ENCODE measurements at places on chromosomes 5 and 9.

DNA sequence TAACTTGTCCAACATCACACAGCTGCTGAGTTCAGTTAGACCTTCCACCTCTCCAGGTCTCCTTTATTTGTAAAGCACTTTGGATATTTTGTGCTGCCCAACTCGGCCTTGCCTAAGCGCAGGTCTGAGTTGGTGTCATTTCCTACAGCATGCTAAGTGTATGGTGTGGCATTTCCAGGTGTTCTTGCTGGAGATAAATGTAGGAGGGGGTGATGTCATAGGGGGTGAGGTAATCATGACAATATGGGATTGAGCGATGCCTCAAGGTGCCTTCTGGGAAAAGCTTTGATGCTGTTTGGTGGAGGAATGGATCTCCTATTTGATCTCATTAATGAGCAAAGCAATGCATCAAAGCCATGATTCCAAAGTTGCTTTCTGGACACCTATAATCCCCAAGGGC lies 32.3 kb upstream of the NEURL1B start:
- no peak for DNase-seq

- no peak for DNase-seq
Measured at GRCh38 chr9:135078361-135078821, 9.1 kb upstream of the OLFM1 start.

- no peak for DNase-seq
Measured at GRCh38 chr9:31520301-31521085, 864.0 kb upstream of the ACO1 start.

- no peak for DNase-seq
Measured at GRCh38 chr5:5271786-5272321, 131.7 kb downstream of the ADAMTS16 start.

- no peak for DNase-seq
Measured at GRCh38 chr5:53667621-53668020, 107.2 kb downstream of the NDUFS4 start.

- no peak for DNase-seq
Measured at GRCh38 chr5:88727705-88728313, 155.2 kb downstream of the MEF2C start.

GRCh38 chr9:121915304-121915625 lies 177.8 kb downstream of the TTLL11 start:
- no peak for DNase-seq

GRCh38 chr9:92393686-92394085 lies 10.7 kb downstream of the OGN start:
- no peak for DNase-seq

GRCh38 chr9:96302021-96302420 lies at the start of gene HSD17B3:
Gene HSD17B3, minus strand, starts transcription at chr9:96302176. Its CDS starts 72 bp downstream, at chr9:96302104.
- no peak for DNase-seq

GRCh38 chr9:92189782-92190535 lies 74.7 kb upstream of the SPTLC1 start:
- DNase-seq = no peak

DNA sequence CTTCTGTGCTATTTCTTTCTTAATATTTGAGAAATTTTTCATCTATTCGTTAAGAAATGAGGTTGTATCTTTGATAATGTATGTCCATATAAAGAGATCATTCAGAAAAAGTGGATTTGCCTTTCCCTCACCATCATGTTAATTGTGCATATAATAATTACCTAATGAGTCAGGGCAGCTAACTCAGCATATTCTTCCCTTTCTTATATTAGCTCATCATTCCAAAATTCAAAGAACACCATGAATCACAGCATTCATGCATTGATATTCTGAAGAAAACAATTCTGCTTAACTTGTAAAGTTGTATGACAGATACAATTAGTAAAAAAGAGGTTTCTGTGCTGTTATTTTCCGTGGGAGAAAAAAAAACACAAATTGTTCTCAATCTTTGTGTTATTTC lies 630.6 kb downstream of the TLE1 start:
- no peak for DNase-seq

- no peak for DNase-seq
Measured at GRCh38 chr9:68567565-68567964, 26.9 kb upstream of the TMEM252 start.

DNA sequence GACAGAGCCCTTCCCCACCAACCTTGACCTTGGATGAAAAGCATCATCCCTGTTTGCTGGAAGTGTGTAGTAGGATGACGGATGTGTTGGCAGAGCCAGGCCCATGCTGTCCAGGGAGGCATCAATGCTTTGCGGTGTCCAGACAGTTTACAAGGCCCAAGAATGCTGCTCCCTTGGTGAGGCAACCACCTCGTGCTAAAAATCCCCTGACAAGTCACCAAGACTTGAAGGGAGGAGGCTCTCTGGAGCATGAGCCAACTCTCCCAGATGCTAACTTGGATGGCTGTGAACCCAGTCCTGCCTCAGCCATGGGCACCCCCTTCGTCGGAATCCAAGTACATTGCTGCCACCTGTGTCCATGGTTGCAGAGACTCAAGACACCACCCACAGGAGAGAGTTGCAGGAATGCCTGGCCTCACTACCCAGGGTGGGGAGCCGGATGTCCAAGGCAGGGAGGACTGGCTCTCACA lies 9.5 kb upstream of the NKD2 start:
- no peak for DNase-seq

GRCh38 chr9:126952205-126952977 lies 37.8 kb downstream of the RALGPS1 start:
- DNase-seq = no peak

DNA sequence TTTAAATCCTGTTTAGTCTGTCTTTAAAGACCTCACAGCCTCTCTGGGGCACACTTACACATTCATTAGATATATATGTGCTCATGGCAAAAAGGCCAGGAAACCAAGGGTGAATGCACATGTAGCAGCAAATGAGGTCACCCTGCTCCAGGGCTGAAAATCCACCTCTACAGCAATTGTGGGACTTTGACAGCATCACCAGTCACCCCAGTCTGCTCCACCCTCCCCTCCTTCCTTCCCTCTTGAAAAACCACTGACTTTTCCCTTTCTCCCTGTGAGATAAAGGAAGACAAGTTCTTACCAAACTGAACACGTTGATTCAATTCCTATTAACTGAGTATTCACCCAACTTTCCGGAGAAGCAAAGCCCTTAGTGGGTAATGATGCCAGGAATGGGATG lies 15.2 kb upstream of the SH3RF2 start:
- DNase-seq = no peak

DNA sequence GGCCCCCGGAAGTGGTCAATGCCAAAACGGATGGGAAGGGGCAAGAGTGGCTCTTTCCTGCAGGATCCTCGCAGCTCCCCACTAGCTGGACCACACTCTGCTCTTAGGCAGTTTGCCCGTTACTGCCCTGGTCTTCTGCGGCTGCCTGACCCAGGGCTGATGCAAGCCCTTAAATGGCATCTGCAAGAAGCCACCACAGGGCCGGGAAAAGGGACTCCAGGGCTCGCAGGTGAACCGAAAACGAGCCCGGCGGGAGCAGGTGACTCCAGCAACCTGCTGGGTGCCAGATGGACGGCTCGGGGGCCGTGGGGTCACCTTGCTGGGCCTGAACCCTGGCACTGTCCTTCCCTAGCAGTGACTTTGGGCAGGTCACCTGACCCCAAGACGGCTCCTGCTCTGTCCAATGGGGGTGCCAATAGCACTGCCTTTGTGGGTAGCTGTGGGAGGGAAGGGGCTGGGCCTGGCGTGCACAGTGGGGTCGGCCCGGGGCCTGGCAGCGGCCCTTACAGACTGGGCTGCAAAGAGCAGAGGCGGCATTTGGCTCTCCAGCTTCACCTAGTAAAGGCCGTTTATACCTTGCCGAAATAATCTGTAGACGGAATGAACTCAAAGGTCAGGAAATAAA lies 1.3 kb downstream of the TMEM250 start:
- DNase-seq = no peak

DNA sequence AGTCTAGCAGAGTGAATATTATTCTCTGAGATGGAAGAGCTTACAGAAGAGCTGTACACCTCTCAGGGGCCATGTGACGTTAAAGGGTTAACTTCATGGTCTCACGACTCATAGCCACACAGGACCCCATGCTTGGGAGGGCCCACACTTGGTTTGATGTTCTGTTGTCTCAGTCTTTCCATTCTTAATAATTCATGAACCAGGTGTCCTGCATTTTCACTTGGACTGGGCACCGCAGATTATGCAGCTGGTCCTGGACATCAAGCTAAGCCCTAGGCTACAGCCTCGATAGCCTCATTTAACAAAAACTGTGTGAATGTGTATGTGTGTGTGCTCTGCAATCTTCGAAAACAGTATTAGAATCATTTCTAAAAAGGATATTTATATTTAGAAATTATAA lies 323.5 kb downstream of the PLK2 start:
- no peak for DNase-seq

DNA sequence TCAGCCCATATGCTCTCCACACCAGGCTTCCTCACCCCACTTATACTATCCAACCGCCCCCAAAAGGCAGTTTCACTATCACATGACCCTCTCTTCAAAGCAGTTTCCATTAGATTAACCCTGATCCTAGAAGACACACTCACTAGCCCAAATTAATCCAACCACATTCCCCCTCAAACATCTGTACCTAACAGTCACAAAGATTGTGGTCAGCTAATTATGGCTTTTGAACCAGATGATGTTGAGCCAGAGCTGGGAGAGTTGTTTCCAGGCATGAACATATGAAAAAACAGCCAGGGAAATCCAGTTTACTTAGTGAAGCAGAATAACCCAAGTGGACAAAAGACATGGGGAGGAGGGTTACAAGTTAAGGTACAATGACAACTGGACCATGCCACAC lies 131.2 kb downstream of the SPOCK1 start:
- DNase-seq = no peak

- no peak for DNase-seq
Measured at GRCh38 chr9:127049044-127049443, 73.4 kb downstream of the ANGPTL2 start.

DNA sequence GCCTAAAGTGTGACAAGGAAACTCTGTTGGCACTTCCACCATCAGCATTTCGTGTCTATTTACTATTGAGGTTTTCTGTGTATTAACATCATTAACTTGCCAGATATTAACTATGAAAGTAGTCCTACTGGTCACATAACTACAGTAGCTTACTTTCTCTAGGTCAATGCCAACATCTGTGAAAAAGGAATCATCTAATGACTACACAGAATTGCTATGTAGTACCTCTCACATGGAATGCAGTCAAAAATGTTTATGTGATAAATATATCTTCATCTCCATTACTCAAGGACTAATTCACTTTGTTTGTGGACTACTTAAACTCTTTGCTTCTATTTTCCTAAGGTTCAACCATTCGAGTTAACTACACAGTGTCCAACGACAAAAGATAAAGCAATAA lies 2.1 kb downstream of the SCAI start:
- DNase-seq = no peak

- DNase-seq = no peak
Measured at GRCh38 chr9:133237035-133237731, 28.1 kb upstream of the OBP2B start.

- no peak for DNase-seq
Measured at GRCh38 chr9:115551396-115551795, 433.4 kb upstream of the TNC start.

- DNase-seq = no peak
Measured at GRCh38 chr5:116303340-116303739, 218.5 kb downstream of the COMMD10 start.

DNA sequence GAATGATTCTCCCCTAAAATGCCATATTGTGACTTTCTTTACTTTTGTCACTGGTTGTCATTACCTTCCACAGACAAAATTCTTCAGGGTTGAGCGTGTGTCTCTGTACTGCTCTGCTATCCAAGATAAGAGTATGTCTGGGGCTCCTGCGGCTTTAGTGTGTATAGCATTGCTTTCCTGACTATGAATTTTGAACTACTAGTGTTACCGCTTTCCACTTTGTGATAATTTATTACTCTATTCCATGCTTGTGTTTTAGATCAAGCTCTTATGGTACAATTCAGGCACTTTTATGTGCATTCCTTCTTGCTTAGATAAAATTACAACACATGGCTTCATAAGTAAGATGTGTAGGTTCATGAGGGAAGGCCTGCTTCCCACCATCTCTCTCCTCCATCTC lies 51.5 kb upstream of the MEF2C start:
- no peak for DNase-seq

- DNase-seq = no peak
Measured at GRCh38 chr5:78810098-78810920, 161.7 kb upstream of the LHFPL2 start.

GRCh38 chr5:67643536-67643935 lies 446.9 kb upstream of the CD180 start:
- DNase-seq = no peak

GRCh38 chr5:1540166-1540565 lies 16.4 kb upstream of the LPCAT1 start:
- no peak for DNase-seq

DNA sequence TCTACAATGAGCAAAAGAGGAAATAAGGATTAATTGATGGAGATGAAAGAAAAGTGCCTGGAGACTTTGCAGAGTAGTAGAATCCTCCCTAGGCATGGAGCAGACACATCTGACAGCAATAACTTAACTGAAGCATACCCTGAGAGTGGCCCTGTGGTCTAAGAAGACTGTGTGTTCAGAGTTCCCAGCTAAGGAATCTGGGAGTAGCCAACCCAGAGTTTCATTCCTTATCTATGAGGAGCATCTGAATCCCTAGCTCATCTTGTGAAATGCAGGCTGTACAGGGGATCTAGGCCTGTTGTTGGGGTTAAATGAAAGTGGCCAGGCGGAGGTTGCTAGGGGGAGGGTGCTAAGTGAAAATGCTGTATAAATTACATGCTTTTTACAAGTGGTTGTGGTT lies 233.1 kb upstream of the FBXL7 start:
- DNase-seq = no peak

- DNase-seq = no peak
Measured at GRCh38 chr5:43609752-43610151, 6.8 kb downstream of the NNT start.

GRCh38 chr9:134867917-134868750 lies 12.5 kb upstream of the FCN2 start:
- no peak for DNase-seq

- no peak for DNase-seq
Measured at GRCh38 chr5:125041798-125042197, 295.4 kb upstream of the ZNF608 start.

DNA sequence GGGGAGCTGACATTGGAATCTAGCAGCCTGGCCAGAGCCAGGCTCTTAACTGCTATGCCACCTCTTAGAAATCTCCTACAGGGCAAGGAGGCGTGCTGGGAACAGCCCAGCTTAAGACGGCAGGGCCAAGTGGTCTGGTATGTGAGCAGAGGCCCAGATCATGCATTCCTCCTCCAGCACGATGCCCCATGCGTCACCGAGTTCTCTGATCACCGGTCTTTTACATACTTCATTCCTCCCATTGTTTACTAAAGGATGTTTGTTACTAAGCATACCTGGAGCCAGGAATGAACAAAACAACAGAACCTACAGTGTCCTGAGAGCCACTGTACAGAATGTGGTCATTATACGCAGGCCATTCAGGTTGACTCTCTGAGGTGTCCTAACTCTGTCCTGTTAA lies 73.8 kb downstream of the TRIO start:
- DNase-seq = no peak

DNA sequence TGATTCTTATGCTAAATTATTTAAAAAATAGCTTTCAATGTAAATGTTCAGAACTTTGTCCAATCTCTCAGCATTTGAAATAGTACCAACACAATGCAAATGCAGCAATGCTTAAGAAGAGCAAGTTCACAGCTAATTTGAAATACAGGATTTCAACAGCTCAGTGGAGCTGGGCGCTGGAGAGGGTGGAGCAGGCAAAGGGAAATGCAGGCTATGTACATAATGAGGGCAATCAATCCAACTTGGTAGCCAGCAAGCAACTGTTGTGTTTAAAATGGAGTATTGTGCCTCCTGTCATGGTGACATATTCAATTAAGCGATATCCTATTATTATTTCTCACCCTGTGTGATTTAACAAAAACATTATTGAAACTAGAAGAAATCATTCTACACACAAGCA lies 568.8 kb downstream of the PSAT1 start:
- DNase-seq = no peak

GRCh38 chr9:18905028-18905882 lies 127.8 kb downstream of the SAXO1 start:
- DNase-seq = no peak
